ENCODE measurements at places on chromosomes 6 and 20.

- no peak for DNase-seq
Observed at GRCh38 chr6:144873623-144874378, 588.7 kb downstream of the UTRN start.

DNA sequence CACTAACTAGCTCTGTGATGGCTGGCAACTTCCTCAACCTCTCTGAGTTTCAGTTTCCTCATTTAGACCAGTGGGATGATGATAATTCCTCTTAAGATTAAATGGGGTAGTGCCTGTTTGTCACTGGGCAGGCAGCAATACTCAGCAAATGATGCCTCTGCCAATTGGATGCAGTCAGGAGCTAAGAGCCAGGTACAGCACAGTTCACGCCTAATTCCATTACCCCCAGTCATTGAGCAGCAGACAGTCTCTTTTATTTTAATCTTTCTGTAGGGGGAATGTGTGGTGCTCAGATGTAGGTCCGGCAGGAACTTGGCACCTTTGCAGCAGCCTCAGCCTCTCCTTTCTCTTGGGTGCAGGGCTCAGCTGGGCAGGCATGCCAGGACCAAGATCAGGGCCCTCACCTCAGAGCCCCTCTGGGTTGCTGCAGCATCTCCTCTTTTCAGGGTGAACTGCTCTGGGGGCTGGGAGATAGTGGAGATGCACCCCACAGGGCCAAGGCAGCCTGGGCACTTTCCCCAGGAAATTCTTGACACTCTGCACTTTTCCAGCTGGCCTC lies 243.8 kb downstream of the LRFN2 start:
- no peak for DNase-seq

DNA sequence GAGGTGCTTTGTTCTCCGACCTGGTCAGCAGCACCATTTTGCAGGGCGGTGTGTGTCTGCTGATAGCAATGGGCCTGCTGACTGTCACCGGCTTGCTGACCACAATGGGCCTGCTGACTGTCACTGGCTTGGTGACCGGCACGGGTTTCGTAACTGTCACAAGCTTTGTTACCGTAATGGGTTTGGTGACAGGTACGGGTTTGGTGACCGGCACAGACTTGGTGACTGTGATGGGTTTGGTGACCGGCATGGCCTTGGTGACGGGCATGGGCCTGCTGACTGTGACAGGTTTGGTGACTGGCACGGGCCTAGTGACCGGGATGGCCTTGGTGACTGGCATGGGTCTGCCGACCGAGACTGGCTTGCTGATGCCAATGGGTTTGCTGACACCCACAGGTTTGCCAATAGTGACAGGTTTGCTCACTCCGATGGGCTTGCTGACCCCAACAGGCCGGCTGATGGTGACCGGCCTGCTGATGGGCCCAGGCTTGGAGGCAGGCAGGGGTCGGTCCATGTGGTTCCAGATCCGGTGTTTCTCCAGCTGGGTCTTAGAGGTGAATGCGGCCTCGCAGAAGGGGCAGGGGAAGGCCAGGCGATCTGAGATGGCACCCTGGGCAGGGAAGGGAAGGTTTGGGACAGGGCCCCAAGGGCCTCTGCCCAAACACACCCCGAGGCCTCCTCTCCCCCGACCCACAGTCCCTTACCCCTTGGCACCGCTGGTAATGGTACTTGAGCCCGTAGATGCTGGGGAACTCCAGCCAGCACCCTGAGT lies 3.4 kb downstream of the ZNF512B start:
- DNase-seq: no peak

DNA sequence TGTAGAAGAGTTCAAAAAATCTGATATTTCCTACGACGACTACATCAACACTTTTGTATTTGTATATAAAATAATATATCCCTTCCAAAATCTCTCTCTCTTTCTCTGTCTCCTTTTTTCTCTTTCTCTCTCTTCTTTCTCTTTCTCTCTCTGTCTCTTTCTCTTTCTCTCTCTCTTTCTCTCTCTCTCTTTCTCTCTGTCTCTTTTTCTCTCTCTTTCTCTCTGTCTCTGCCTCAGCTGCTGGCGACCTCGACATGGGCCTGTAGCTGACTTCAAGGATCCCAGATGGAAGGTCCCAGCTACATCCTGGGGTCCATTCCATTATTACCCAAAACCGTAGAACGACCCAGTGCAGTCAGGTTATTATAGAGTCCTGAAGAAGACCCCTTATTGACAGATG lies 90.0 kb downstream of the CD24 start:
- DNase-seq: no peak

DNA sequence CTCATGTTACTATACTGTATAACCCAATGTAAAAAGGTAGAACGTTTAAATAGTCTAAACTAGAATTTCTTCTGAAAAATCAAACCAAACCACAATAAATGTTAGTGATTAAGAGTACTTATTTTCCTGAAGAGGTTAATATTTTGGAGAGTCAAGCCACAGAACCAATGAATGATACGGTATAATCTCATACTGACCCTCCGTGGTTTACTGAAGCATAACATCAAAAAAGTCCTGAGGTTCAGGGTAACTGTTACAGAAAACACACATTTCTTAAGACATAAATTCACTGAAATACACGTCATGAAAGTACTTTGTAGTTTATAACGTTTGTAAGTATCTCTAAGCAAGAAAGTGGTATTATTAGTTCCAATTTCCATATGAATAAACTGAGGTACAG lies 28.9 kb downstream of the ESF1 start:
- DNase-seq: no peak

GRCh38 chr20:13199279-13199678 lies 21.8 kb upstream of the ISM1 start:
- no peak for DNase-seq

DNA sequence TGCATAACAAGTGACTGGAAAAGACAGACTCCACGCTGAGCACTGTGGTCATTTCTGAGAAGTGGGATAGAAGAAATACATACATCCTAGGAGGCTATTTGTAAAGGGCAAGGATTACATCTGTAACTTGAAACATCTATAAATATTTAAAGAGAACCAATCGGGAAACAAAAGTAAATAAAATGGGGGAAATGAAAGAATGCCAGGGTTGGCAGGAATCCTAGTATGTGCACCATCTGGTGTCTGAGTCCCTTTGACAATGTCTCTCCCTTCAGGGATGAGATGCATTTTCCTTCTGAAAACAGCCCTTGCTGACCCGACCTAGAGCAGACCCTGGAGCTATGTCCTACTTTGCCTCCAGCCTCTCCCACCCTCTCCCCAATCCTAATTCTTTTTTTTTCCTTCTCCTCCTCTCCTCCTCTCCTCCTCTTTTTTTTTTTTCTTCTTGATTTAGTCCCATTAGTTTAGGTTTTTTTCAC lies 53.2 kb downstream of the VSTM2L start:
- no peak for DNase-seq

DNA sequence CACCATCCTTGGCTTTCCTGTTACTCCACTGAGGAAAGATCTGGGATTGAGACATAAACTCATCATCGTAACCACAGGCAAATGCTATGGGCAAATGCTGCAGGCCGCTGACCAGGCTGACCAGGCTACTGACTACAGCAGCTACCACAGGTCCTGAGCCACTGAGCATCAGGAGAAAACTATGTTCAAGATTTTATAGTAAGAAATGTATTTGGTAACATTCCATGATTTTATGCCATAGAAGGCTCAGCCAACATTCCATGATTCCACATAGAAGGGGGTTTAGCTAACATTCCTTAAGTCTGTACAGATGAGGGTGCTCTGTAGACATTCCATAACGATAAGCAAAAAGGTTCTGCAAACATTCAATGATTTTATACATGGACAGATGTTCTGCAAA lies 16.1 kb upstream of the B4GALT5 start:
- DNase-seq: no peak

GRCh38 chr20:8250539-8251200 lies 118.6 kb downstream of the PLCB1 start:
- DNase-seq: no peak

- DNase-seq: no peak
Observed at GRCh38 chr20:17681726-17682102, 328 bp downstream of the RRBP1 start.

DNA sequence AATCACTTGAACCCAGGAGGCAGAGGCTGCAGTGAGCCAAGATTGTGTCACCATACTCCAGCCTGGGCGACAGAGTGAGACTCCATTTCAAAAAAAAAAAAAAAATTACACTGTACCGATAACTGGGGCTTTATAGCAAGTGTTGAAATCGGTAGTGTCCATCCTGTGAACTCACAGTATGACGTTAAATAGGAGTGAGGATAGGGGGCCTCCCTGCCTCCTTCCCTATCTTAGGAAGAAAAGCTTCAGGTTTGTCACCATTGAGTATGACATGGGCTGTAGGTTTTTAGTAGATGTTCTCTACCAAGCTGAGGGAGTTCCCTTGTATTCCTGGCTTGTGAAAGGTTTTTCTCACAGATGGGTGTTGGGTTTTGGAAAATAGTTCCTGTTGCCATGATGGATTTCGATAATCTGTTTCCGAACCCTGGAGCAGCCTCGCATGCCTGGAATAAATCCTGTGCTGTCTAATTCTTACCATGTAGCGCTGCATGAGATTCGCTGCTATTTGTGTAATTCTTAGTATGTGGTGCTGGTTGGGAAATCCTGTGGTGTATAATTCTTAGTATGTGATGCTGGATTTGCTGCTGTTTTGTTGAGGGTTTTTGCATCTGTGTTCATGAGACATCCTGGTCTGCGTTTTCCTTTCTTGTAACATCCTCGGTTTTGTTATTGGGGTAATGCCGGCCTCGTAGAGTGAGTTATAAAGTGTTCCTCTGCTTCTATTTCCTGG lies 23.6 kb downstream of the NTSR1 start:
- DNase-seq: no peak

DNA sequence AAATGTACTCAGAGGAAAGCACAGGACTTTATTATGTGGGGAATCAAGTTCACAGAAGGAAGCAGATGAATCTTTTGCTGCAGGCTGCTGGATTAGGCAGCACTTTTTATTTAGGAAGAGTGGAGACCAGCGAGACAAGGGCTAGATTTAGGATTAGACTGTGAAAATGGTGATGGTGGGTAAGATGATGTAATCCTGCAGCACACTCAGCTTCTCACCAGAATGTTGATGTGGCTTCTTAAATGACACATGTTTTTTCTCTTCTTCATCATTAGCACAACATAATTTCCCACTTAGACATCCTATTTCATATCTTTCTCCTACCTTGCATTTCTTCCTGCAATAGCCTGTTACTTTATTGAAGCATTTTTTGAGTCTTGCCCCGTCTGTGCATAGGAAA lies 1.8 kb downstream of the DEFB128 start:
- DNase-seq: no peak

DNA sequence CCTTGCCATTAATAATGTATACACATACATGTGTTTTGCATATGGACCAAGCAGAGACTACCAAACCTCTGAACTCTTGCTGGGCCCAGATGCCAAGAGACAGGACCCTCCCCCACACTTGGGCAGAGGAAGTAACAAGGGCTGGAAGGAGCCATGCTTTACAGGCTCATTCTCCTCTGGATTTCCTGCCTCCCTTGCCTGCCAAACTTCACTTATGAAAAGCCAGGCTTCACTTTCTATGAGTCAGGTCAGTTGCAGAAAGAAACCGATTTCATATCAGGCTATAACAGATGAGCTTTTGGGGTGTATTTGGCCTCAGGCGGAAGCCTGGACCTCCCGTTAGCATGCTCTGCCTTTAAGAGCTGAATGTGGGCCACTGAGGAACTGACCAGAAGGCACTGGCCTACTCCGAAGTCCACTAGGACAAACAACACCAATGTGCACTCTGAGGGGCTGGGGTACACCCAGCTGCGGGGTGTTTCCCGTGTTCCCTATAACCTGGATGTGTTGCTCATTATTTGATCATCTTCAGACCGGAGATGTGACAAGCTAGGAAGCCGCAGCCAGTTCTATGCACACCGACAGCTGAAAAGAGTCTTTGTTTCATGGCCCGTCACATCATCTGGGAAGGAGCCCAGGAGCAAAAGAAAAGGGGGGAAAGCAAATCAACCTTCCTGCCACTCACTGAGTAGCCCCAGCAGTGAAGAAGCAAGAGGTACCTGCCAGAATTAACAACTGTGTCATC lies 28.5 kb downstream of the HAO1 start:
- no peak for DNase-seq

All from stimulated activated CD4-positive, alpha-beta T cell treated with anti-CD3 and anti-CD28 coated beads, Interleukin-4, amount 100 ng/mL, for 4 hours (primary cell).